Thoracic aorta (tissue), 2 donors: ENCODE measurements at places on chromosomes 5 and 9. TPM values are rescaled to one million over a fixed set of nuclear protein-coding genes. Genes with fewer than 3 reads are reported as not detected.

GRCh38 chr5:171520300-171521174, 101.1 kb downstream of the FGF18 start:
- H3K4me3 ChIP-seq = no peak overlapping the region
- no peaks in the 10 kb centered on the region for H3K36me3 ChIP-seq
- H3K27me3 ChIP-seq = no peaks in the 10 kb centered on the region
- H3K4me1 ChIP-seq = peaks cover 24% of the 10 kb centered on the region
- H3K27ac ChIP-seq = peak overlapping the region; percentile 58

DNA sequence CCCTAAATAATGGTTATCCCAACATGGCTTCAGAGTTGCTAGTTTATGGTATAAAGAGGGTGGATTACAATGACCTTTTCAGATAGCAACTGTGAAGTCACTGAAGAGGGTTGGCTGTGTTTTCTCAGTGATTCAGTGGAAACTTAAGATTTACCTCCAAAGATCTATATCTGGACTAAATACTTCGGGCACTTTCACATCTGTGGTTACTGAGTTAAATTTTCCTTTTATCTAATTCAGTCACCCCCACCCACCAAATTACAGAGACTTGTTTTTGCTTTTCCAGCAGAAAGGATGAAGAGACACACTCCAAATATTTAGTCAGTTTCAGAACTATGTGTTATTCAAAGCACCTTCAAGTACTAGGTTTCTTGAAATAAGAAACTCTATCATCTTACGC, 573.2 kb downstream of the CCDC171 start:
- no peak for DNase-seq
- no peak overlapping the region for H3K27ac ChIP-seq
- no peak overlapping the region for H3K4me3 ChIP-seq
- H3K27me3 ChIP-seq = no peaks in the 10 kb centered on the region
- H3K36me3 ChIP-seq = no peaks in the 10 kb centered on the region

DNA sequence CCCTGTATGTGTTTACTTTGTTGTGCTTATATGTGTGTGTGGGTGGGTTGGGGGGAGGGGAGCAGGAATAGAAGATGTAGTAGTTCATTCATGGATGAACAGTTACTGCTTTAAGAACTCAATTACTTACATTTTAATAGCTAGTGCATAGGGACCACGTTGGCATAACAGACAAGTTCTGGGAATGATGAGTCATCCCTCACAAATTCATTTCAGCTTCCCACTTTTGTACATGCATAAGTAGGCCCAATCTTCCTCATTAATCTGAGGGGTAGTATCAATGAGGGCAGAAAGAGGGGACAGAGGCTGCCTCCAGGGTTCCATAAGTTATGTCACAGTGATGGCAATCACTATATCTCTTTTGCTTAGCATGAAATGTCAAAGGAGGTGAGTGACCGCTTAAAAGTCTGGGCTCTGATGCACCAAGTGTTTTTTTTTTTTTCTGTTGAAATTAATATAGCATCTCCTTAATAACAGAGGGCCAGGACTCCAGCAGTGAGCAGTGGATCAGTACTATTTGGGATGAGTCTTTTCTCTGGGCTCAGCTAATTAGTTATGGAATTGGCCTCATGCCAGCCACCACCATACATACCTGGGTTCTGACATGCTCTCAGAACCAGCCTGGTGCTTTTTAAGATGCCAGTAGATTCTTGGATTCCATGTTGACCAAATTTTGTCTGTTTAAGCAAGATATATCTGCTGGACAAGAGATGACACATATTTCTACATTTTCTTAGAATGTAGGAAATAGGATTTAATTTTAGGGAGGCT, 37.1 kb downstream of the PRDM6 start:
- H3K4me1 ChIP-seq = peaks cover 29% of the 10 kb centered on the region
- peak overlapping the region; percentile 77 for H3K27ac ChIP-seq
- no peaks in the 10 kb centered on the region for H3K27me3 ChIP-seq
- no peak for DNase-seq
- H3K4me3 ChIP-seq = no peak overlapping the region

DNA sequence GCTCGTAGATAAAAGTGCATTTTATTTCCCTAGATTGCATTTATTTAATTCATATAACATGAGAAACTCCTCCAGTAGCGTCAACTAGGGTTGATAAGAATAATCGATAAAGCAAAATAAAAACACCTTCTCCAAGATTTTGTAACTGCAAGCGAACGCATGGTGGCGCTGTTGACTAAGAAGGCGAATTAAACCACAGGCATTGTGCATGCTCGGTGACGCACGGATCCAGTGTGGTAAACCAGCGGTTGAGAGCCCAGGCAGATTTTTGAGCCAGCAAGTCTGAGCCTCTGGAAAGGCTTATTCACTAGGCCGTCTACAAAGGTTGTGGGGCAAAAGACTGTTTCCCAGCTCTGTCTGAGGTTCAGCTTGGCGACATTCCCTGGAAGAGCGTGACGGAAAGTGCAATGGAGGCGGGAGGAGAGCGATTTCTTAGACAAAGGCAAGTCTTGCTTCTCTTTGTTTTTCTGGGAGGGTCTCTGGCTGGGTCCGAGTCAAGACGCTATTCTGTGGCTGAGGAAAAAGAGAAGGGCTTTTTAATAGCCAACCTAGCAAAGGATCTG, at the start of gene PCDHB3:
TSS of gene PCDHB3 (plus strand) at position 231 of the 563 bp plus-strand sequence. CDS start at position 408, 177 bp downstream.
- H3K4me3 ChIP-seq = peak within 1 kb of the TSS; percentile 19
- no peaks in the 10 kb centered on the region for H3K4me1 ChIP-seq
- no peaks in the 10 kb centered on the region for H3K36me3 ChIP-seq
- no peak within 1 kb of the TSS for H3K27ac ChIP-seq

GRCh38 chr5:66139318-66139712, 4.8 kb upstream of the SREK1 start:
- peaks cover 3% of the 10 kb centered on the region for H3K4me1 ChIP-seq
- H3K4me3 ChIP-seq = no peak overlapping the region
- no peak overlapping the region for H3K27ac ChIP-seq

- H3K36me3 ChIP-seq = no peaks in the 10 kb centered on the region
- no peak for DNase-seq
- peak overlapping the region; percentile 77 for H3K27ac ChIP-seq
- no peak overlapping the region for H3K4me3 ChIP-seq
Observed at GRCh38 chr9:94772639-94773303, 46.3 kb downstream of the AOPEP start.

DNA sequence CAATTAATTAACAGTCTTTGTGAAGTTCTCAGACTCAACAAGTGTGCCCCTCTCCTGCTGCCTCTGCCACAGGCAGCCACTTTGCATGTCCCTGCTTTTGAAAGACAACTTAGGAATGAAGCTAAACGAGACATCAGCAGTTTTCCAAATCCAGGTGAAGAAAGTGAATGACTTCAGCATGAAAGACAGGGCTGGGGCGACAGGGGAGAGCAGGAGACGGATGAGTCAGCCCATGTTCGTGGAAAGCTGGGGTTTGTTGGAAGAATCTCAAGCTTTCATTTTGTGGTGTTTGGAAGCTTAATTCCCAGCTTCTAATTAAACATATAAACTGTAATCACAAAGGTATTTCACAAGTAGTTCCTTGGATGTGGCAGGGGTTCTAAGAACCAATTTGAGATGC, 207.8 kb upstream of the MAP3K1 start:
- H3K27ac ChIP-seq = no peak overlapping the region
- H3K4me1 ChIP-seq = peaks cover 11% of the 10 kb centered on the region
- DNase-seq = no peak
- H3K4me3 ChIP-seq = no peak overlapping the region

- no peaks in the 10 kb centered on the region for H3K4me1 ChIP-seq
- H3K27me3 ChIP-seq = no peaks in the 10 kb centered on the region
- DNase-seq = no peak
- H3K36me3 ChIP-seq = no peaks in the 10 kb centered on the region
Observed at GRCh38 chr9:35892051-35892450, 14.0 kb upstream of the HRCT1 start.

- H3K4me3 ChIP-seq = no peak overlapping the region
- no peaks in the 10 kb centered on the region for H3K4me1 ChIP-seq
- peaks cover 13% of the 10 kb centered on the region for H3K36me3 ChIP-seq
Observed at GRCh38 chr9:106970219-106970975, 107.4 kb downstream of the ZNF462 start.

GRCh38 chr5:125700380-125700861, 722.8 kb upstream of the GRAMD2B start:
- H3K4me1 ChIP-seq = no peaks in the 10 kb centered on the region
- no peak overlapping the region for H3K27ac ChIP-seq
- no peak overlapping the region for H3K4me3 ChIP-seq
- no peak for DNase-seq

- no peak for DNase-seq
- H3K36me3 ChIP-seq = no peaks in the 10 kb centered on the region
- no peak overlapping the region for H3K27ac ChIP-seq
- H3K4me3 ChIP-seq = no peak overlapping the region
Observed at GRCh38 chr5:160903076-160903475, 51.1 kb upstream of the ATP10B start.

- no peaks in the 10 kb centered on the region for H3K27me3 ChIP-seq
- no peak overlapping the region for H3K4me3 ChIP-seq
- H3K27ac ChIP-seq = peak overlapping the region; percentile 32
- H3K36me3 ChIP-seq = no peaks in the 10 kb centered on the region
- H3K4me1 ChIP-seq = peaks cover 32% of the 10 kb centered on the region
- DNase-seq = no peak
Observed at GRCh38 chr5:124604419-124604818, 142.0 kb downstream of the ZNF608 start.

- no peak overlapping the region for H3K4me3 ChIP-seq
- no peak for DNase-seq
- H3K36me3 ChIP-seq = no peaks in the 10 kb centered on the region
Observed at GRCh38 chr9:71741926-71742648, 26.2 kb downstream of the CEMIP2 start.

DNA sequence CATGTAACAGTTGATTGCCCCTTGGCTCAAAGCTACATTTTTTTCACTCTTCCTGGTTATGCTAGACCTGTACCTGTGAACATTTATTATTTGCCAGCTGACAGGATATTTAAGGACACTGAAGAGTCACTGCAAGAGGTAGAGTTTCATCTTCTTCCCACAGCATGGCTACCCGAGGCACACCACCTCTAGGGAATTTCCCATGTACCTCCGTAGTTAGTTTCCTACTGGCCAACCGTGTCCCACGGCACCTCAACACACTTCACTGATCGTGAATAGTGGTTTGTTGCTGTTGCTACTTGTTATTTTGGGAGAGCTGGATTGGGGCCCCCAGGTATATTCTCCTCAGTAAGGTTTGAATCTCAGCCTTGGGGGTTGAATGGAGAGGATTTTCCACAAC, 648.6 kb downstream of the SEMA5A start:
- H3K27ac ChIP-seq = no peak overlapping the region
- no peak overlapping the region for H3K4me3 ChIP-seq
- no peaks in the 10 kb centered on the region for H3K4me1 ChIP-seq
- no peaks in the 10 kb centered on the region for H3K36me3 ChIP-seq
- H3K27me3 ChIP-seq = no peaks in the 10 kb centered on the region

GRCh38 chr9:95481000-95481399, 35.8 kb downstream of the PTCH1 start:
- H3K4me3 ChIP-seq = no peak overlapping the region
- DNase-seq = no peak
- no peaks in the 10 kb centered on the region for H3K4me1 ChIP-seq
- peaks cover 18% of the 10 kb centered on the region for H3K36me3 ChIP-seq

DNA sequence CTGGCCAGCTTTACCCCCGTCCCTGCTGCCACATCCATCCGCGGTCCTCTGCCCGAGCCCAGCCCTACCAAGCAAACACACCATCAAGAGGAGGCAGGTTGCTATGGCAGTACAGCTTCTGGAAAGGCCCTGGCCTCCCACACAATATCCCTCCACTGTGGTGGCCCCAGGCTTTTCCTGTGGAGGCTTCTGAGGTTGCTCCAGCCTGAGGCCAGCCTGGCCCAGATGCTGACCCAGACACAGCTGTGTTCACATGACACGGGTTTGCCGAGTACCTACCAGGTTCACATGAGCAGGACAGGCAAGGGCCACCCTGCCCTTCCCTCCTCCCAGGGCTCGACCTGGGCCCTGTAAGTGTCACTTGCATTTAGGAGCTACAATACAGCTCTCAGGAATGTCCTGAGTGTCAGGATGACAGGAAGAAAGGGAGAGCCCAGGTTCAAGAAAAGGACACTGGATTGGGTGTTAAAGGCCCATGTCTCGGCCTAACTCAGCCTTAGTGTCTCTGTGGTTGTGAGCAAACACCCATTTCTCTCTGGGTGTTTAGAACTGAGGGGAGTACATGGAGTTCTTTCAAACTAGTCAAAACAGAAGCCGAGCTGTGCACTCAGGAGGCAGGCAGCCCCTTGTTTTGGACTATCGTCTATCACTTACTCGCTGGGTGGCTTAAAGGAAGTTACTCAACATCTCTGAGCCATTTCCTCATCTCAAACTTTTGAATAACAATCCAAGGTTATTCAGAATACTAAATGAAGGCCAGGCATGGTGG, 40.2 kb downstream of the NAIF1 start:
- no peaks in the 10 kb centered on the region for H3K4me1 ChIP-seq
- H3K27ac ChIP-seq = no peak overlapping the region
- no peak for DNase-seq
- H3K27me3 ChIP-seq = no peaks in the 10 kb centered on the region
- no peak overlapping the region for H3K4me3 ChIP-seq
- no peaks in the 10 kb centered on the region for H3K36me3 ChIP-seq

GRCh38 chr9:137115394-137116026, 977 bp upstream of the DPP7 start:
- peak overlapping the region; percentile 93 for H3K4me3 ChIP-seq
- H3K27me3 ChIP-seq = no peaks in the 10 kb centered on the region
- H3K4me1 ChIP-seq = peaks cover 5% of the 10 kb centered on the region
- peaks cover 5% of the 10 kb centered on the region for H3K36me3 ChIP-seq
- H3K27ac ChIP-seq = peak overlapping the region; percentile 11

GRCh38 chr9:89466451-89467277, 31.2 kb downstream of the SEMA4D start:
- no peak for DNase-seq
- H3K4me1 ChIP-seq = peaks cover 2% of the 10 kb centered on the region
- no peaks in the 10 kb centered on the region for H3K36me3 ChIP-seq

GRHPR gene
- total RNA-seq = 111 TPM

TUSC1 gene
- total RNA-seq = 31.1 TPM

IFNB1 gene
- not detected for total RNA-seq

ADAMTS19 gene
- 8.0 TPM for total RNA-seq

CKMT2 gene
- 20.6 TPM for total RNA-seq

PCDHGB6 gene
- 17.2 TPM for total RNA-seq

MYMK gene
- total RNA-seq = not detected

SNX24 gene
- 34.2 TPM for total RNA-seq

F2R gene
- total RNA-seq = 96.4 TPM

BICD2 gene
- 57.7 TPM for total RNA-seq

F2RL2 gene
- total RNA-seq = 13.7 TPM

FBP1 gene
- total RNA-seq = 3.8 TPM
